ENCODE measurements at places on chromosomes 7 and 10.

- peak; percentile 80 for DNase-seq
Measured at GRCh38 chr7:74272305-74273038, 16.7 kb upstream of the CLIP2 start.

GRCh38 chr7:86748843-86749719, 105.4 kb downstream of the GRM3 start:
- no peak for DNase-seq

GRCh38 chr7:5550831-5551230, 127.2 kb upstream of the TNRC18 start:
- DNase-seq = no peak

GRCh38 chr10:44966129-44966815, 6.7 kb downstream of the RASSF4 start:
- no peak for DNase-seq

DNA sequence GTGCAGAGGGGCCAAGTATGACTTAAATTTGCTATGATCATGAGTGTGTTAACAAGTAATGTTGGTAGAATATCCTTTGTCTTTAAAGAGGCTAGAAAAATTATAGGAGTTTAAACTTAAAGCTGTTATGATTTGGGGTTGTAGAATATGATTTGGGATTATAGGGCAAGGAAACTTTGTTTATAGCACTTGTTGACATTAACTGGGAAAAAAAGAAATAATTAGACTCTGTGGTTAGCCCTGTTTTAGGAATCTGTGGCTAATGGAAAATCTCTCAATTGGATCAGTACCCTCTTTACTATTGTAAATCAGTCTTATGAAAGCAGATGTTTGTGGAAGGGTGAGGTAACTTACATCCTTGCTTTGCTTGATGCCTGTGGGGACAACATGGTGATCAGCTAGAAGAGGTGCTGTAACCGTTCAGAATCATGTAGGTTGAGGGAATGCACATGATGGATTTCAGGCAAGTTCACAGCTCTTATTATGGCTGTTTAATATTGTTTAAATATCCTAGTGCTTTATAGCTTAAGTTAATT, 11.1 kb downstream of the ING3 start:
- no peak for DNase-seq

- DNase-seq = no peak
Measured at GRCh38 chr7:141701489-141702046, 398 bp downstream of the DENND11 start.

GRCh38 chr7:95478272-95479037, 7.3 kb upstream of the ASB4 start:
- DNase-seq = peak; percentile 24

DNA sequence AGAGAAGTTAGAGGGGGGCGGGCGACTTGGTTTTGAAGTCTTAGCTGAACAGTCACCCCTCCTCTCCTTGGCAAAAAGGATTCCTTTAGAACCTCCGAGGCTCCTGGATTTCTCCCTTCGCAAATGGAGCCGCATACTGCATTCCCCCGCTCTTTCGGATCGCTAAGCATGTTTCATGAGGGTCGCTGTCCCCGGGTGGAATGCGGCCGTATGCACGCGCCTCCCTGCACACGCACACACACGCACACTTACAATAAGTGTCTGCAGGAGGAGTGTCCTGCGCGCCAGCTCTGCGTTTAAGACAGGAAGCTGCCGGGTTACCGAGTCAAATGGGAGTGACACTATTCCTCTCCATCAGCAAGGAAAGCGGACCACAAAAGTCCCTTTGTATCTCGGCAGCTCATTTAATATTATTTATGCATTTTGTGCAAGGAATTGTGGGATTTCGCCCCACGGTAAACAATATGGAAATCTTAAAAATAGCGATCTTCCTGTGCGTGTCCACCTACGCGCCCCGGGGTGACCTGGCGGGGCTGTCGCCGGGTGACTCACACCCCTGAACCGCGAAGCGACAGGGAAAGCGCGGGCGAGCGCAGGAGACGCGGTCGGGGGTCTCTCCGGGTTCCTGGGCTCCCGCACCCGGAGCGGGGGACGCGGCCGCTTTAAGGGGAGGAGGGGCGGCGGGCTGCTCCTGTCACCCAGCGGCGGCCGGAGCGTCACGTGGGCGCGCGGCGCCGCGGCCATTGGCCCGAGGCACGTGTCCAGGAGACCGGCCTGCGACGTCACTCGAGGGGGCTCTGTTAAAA, 988 bp upstream of the EN2 start:
- peak; percentile 21 for DNase-seq

DNA sequence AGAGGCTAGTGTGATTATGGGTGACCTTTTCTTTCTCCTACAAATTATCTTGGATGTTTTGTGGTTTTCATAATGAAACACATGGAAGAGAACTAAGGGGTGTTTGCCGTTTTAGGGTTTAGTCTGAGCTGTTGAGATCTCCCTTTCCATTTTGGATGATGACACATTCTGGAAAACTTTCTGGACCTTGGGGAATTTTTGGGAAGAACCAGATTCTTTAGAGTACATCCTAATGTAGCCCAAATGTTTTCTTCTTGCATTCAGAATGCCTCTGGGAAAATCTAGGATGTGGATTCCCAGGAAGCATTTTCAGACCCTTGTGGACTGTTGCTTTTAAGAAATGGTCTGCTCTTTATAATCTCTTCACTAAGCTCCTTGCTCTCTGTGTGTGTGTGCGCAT, 165.7 kb downstream of the SORCS3 start:
- DNase-seq = no peak

- no peak for DNase-seq
Measured at GRCh38 chr7:124566583-124566982, 199.0 kb downstream of the GPR37 start.

DNA sequence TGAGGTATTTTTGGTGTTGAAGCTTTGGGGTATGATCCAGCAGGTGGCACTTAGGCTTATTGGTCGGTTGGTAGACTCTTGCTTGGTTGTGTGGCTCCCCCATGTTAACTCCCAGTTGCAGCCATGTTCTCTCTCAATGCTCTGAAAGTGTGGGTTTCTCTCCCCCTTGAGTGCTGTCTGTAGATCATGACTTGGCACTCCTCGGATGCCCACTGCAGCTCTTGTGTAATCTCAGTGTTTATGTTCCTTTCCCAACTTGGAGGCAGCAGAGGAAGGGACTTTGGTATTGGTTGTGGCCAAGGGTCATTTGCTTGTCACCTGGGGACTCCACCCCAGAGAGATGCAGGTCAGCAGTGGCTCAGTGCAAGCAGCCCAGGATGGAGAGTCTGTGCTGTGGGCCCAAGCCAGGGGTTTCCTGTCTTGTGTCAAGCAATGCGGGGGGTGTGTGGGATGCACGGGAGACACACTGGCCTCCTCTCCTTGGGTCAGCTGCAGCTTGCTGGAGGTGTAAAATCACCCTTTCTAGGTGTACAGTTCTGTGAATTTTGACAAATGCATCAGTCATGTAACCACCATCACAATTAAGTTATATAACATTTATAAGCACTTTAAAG, 36.9 kb downstream of the PIK3CG start:
- DNase-seq = no peak

DNA sequence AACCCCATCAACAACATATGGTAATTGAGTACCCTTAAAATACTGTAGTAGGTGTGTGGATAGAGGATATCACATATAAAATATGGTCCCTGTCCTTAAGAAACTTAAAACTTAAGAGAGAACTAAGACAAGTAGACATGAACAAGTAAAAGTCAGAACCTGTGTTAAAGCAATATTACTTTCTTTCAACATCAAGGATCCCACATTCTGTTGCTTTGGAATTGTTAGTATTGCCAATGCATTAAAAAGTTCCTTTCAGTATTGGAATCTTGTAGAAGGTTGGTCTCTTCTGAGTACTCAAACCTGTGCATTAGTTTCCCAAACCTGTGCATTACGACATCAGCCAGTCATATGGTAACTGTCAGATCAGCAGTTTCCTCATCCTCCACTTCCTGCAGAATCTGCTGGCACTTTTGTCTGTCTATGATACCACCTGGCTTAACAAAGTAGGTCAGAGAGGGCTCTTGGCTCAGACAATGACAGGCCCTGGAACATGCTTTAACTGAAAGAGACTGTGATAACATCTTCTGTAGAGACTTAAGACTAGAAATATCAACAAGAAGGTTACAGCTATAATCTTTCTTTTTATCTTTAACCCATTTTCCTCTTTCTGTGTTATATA, 56.5 kb downstream of the CCDC71L start:
- no peak for DNase-seq

DNA sequence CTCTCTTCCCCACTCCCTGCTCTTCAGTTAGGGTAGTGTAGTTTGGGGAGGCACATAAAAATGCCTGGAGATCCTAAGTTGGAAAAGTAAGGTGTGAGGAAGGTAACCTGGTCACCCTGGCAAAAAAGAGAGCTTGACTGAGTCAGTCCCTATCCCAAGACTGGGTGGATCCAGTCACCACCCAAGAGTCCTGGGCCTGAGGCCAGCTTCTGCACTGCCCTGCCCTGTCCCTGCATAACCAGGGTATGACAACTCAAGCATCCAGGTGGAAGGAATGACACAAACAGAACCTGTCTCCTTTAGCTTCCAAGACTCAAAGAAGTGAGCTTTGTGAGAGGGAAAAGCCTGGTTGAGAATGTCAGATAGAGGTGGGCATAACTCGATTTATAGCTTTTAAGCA, 26.9 kb upstream of the SORBS1 start:
- DNase-seq = no peak

DNA sequence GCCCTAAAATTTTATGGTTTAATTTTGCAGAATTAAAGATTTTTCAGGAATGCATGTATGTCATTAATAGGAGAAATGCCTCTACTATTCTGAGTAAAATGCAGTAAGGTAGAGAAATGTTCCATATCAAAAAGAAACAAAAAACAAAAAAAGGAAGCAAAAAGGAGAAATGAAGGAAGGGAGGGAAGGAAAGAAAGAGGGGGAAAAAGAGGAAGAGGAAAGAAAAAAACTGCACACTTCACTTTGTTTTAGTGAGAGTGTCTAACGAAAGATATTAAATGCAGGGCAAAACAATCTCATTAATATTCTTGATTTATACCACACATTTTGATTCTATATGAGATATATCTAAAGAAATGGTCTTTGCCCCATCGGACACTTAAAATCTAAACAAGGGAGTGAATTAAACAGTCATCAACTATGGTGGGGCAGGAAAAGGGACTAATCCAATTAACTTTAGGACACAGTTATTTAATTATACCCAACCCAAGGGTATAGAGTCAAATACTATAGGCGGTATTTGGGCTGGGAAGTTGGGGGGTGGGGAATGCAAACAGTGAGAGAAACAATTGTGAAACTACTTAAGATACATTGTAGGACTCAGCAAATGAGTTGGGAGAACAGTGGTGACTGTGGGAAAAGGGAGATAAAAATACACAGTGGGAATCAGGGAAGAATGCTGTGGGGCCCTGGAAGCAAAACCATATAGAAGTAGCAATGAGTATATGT, 27.0 kb downstream of the IMMP2L start:
- no peak for DNase-seq

GRCh38 chr7:2014391-2015241, 218.1 kb downstream of the MAD1L1 start:
- DNase-seq = no peak

GRCh38 chr10:126433351-126433750, 45.1 kb upstream of the ADAM12 start:
- no peak for DNase-seq

GRCh38 chr10:69668721-69669120, 38.7 kb downstream of the FAM241B start:
- DNase-seq = no peak

GRCh38 chr10:113905756-113906155, 51.3 kb downstream of the NHLRC2 start:
- DNase-seq = no peak

- peak; percentile 35 for DNase-seq
Measured at GRCh38 chr7:119545118-119545517, 727.9 kb upstream of the KCND2 start.

- no peak for DNase-seq
Measured at GRCh38 chr7:142720986-142721385, 28.3 kb upstream of the PRSS1 start.

DNA sequence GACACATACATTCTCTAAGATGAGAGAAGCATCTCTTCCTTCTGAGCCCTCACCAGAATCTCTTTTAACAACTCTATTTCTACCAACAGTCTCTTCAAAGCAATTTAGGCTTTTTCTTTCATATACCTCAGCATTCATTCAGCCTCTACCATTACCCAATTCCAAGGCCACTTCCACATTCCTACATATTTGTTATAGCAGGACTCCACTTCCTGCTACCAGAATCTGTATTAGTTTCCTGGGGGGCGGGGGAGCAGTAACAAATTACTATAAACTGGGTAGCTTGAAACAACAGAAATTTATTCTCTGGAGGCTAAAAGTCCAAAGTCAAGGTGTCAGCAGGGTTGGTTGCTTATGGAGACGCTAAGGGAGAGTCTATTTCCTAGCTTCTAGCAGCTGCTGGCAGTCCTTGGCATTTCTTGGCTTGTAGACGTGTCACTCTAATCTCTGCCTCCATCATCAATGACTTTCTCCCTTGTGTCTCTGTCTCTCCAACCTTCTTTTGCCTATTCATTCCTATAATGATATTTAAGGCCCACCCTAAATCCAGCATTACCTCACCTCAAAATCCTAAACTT, 7.4 kb downstream of the PRPS1L1 start:
- no peak for DNase-seq

DNA sequence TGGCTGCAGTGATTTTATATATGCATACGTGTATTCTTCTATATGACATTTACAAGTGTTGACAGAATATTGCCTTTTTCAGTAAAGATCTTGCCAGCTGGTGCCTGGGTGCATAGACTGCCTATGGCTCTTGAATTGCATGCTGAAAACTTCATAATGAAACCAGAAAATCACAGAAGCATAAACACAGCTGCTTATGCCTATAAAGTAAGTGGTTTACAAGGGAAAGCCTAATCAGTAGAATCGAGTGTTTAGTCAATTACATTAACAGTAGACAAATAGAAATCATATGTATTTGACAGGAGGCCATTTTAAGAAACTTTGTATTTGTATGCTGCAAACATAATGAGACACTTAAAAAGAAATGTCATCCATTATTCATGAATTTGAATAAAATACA, 82.5 kb downstream of the TMEM168 start:
- no peak for DNase-seq

DNA sequence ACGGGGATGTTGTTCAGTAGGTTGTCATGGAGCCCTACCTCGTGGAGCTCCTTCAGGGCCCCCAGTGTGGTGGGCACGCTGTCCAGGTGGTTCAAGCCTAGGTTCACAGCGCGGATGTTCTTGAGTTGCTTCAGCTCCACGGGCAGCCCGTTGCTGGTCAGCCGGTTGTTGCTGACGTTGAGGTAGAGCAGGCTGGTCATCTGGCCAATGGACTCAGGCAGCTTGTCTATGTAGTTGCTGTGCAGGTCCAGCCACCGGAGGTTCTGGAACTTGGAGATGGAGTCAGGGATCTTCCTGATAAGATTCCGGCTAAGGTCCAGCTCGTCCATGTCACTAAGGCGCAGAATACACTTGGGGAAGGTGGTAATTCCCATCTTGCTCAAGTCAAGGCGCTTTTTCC, 26.0 kb downstream of the LRRC18 start:
- no peak for DNase-seq

DNA sequence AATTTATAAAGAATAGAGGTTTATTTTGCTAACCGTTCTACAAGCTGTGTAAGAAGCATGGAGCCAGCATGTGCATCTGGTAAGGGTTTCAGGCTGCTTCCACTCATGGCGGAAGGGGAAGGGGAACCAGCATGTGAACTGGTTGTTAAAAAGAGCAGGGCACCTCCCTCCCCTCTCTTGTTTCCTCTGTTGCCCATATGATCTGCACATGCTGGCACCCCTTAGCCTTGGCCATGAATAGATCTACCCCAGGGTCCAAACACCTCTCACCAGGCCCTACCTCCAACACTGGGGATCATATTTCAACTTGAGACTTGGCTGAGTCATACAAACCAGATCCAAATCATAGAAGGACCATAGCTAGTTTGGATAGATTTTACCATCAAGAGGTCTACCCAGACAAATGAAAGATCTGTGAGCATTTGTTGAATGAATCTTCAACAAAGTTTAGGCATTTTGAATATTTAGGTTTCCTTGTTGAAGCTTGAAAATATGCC, 36.0 kb upstream of the NRP1 start:
- DNase-seq = no peak

Data from fibroblast of skin of left biceps (primary cell).